ENCODE measurements at places on chromosomes 12 and 14.

- DNase-seq = no peak
These were observed 24.6 kb downstream of the PLXNC1 start for GRCh38 chr12:94172973-94173372.

GRCh38 chr14:63982156-63982555, 129.4 kb downstream of the SYNE2 start:
- no peak for DNase-seq

DNA sequence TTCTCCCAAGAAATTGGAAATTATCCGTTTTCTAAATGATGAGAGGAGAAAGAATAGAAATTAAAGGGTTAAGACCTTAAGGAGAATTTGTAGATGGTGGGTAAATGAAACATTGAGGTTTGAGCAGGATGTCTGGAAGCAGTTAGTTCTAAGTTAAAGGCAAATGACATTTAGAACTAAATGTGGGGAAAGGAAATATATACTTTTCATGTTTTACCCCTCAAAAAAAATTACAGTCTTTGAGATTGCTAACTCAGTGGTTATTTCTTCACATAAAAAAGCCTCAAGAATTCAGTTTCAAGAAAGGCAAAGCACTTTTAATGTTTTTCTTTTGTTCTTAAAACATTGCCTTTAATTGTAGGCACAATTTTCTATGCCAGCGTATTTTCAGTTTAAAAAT, 114.0 kb downstream of the PLEKHA5 start:
- no peak for DNase-seq

GRCh38 chr12:92297932-92298696, 152.5 kb upstream of the BTG1 start:
- no peak for DNase-seq

- DNase-seq = no peak
These were observed 5.5 kb downstream of the ZFP36L1 start for GRCh38 chr14:68787092-68787992.

- no peak for DNase-seq
These were observed 25.0 kb downstream of the MAX start for GRCh38 chr14:65077318-65077717.

GRCh38 chr14:42214981-42215491, 608.4 kb downstream of the LRFN5 start:
- DNase-seq = no peak

- no peak for DNase-seq
These were observed 239.2 kb upstream of the AMIGO2 start for GRCh38 chr12:47318963-47319362.

DNA sequence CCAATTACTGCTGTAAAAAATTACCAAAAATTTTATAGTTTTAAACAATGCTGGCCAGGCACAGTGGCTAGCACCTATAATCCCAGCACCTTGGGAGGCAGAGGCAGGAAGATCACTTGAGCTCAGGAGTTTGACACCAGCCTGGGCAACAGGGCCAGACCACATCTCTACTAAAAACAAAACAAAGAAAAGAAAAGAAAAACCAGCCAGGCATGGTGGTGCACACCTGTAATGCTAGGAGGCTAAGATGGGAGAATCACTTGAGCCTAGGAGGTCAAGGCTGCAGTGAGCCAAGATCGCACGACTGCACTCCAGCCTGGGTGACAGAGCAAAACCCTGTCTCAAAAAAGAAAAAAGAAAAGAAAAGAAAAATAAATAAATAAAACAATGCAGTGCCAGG, 54.0 kb upstream of the ARID2 start:
- no peak for DNase-seq

DNA sequence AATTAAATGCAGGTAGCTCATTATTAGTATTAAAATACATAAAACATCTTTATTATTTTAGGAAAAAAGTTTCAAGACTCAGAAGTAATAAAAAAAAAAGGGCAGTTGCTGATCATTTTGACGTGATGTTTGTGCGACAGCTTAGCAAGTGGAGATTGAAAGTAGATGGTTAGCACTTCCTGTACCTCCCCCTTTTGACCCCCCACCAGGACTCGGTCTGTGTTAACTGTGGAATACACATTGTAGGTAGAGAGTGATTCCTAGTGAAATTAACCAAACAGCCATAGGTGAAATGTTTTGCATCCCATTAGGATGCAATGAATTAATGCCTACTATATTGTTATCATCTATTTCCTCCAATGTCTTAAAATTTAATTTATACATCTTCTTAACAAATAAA, 120.8 kb downstream of the SLC5A8 start:
- no peak for DNase-seq

- DNase-seq = no peak
These were observed 218.5 kb downstream of the RPS29 start for GRCh38 chr14:49367696-49368095.

DNA sequence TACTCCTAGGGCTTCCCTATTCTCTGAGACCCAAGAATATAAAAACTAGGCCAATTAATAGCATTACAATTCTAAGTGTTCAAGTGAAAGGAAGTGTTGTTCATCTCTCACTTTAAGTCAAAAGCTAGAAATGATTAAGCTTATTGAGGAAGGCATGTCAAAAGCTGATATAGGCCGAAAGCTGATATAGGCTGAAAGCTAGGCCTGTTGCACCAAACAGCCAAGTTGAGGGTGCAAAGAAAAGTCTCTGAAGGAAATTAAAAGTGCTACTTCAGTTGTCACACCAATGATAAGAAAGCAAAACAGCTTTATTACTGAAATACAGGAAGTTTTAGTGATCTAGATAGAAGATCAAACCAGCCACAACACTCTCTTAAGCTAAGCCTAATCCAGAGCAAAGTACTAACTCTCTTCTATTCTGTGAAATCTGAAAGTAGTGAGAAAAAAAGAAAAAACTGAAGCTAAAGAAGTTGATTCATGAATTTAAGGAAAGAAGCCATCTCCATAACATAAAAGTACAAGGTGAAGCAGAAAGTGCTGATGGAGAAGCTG, 68.9 kb downstream of the SLC6A15 start:
- no peak for DNase-seq

DNA sequence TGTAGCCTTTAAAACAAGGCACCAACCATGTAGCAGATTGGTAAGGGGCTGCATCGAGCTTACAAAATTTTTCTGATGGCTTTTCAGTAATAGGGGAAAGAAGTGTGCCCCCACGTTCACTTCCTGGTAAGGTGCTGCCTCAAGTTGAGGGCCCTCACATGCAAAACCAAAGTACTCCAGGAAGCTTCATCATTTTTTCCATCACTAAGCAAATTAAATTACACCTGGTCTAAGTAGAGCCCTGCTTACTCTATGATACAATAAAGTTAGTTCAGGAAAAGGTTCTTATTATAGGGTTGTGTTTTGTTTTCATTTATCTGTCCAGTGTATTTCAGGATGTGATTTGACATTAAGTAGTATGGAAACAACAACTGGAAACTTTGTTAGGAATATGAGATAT, 15.0 kb upstream of the AKAP5 start:
- DNase-seq = no peak

- no peak for DNase-seq
These were observed 52.3 kb upstream of the ATP2A2 start for GRCh38 chr12:110228756-110229155.

DNA sequence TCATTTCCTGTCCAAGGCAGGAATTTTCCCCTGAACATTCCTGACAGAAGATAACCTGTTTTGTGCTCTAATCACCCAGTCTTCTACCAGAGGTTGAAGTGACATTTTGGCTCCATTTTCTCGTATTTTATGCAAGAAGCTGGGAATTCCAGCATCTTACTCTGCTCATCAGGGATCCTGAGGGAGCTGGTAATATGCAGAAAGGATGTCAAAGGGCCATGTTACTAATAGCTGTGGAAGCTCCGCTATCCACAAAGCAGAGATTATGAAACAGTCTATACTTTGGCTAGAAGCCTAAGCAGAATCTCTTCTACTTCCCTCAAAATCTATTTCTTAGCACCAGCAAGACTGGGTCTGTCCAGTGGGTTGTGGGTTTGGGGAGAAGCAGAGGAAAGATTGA, 613.0 kb downstream of the DIO2 start:
- no peak for DNase-seq

- DNase-seq = no peak
These were observed 70.5 kb downstream of the LMNTD1 start for GRCh38 chr12:25482625-25483024.

DNA sequence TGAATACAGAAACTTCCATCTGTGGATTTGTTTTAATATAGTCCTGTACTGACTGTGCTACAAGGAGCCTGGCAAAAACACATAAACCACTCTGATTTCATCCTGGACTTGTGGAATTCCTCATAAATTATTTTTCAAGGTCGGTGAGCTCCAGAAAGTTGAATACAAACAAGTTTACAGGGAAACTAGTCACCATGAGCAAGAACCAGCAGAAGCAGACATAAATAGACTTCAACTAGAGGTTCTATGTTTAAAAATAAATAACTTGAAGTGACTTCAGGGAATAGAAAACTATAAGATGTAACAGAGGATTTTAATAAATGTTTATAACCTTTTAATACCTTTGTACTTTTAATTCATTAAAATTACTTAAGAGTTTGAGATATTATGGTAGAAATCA, 63.5 kb downstream of the EFCAB11 start:
- DNase-seq = no peak

- no peak for DNase-seq
These were observed 19.6 kb upstream of the ALX1 start for GRCh38 chr12:85260447-85260846.

- no peak for DNase-seq
These were observed 322.7 kb upstream of the RTL1 start for GRCh38 chr14:101226265-101226602.

- no peak for DNase-seq
These were observed 130.8 kb upstream of the EGLN3 start for GRCh38 chr14:34081576-34082136.

DNA sequence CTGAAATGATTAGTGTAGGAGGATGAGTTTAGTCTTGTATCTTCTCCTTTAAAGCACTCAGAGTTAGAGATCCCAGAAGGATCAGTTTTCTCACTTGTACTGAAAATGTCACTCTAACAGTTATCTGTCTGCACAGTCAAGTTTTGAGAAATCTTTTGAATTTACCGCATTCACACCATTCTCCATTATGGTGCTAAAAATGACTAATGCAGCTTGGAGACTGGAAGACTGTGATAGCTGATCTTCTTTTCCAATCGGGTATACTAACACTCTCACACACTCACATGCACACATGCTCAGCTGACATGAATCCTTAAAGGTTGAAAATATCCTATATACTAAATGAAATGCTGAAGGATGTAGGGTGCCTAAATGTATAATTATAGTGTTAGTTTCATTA, 65.8 kb downstream of the SLC15A5 start:
- no peak for DNase-seq

GRCh38 chr12:132505105-132505851, 15.3 kb downstream of the FBRSL1 start:
- no peak for DNase-seq

GRCh38 chr12:57270966-57271470, 20.0 kb upstream of the STAC3 start:
- no peak for DNase-seq

GRCh38 chr12:25728056-25728595, 175.0 kb upstream of the LMNTD1 start:
- no peak for DNase-seq

- DNase-seq = no peak
These were observed 674.1 kb upstream of the ATXN7L3B start for GRCh38 chr12:73863546-73863945.

GRCh38 chr14:71286126-71286525, 378.9 kb downstream of the PCNX1 start:
- no peak for DNase-seq

GRCh38 chr12:116924558-116925453, 14.1 kb downstream of the FBXW8 start:
- DNase-seq = peak; percentile 10

GRCh38 chr12:98274430-98275130, 240.8 kb upstream of the TMPO start:
- DNase-seq = no peak

DNA sequence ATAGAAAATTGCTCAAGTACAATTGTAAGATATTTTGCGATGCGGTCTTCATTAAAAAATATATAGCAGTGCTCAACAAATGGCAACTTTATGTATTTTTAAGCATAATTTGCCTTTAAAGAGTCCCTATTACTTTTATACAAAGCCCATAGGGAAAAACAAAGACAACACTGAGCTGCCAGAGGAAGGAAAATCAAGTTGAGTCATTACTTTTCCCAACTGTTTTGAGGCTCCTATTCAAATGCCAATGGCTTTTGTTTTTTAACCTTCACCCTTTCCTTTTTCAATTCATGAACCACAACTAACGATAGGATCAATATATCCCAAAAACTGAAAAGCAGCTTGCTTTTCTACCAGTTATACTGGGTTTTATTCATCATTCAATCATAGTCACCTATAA, 157.6 kb upstream of the PLEKHA5 start:
- DNase-seq = no peak

- DNase-seq = no peak
These were observed 13.8 kb downstream of the NFKBIA start for GRCh38 chr14:35390577-35391387.

DNA sequence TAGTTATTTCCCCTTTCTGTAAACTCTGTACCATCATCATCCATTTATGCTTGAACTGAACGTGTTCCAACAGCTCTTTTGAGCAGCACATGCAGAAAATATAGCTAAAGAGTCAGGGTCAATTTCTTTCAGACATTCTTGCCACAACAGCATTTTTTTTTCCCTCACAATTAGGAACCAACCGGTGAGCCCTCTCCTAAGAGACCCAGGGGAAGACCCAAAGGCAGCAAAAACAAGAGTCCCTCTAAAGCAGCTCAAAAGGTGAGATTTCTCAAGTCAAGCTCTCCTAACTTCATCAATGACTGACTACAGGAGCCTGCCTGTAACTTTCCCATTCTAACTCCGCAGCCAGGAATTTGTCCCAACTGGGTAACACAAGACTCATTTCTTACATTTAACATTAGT, 3.5 kb downstream of the HMGA2 start:
- no peak for DNase-seq

GRCh38 chr12:95955549-95956159, 12.5 kb downstream of the AMDHD1 start:
- no peak for DNase-seq

DNA sequence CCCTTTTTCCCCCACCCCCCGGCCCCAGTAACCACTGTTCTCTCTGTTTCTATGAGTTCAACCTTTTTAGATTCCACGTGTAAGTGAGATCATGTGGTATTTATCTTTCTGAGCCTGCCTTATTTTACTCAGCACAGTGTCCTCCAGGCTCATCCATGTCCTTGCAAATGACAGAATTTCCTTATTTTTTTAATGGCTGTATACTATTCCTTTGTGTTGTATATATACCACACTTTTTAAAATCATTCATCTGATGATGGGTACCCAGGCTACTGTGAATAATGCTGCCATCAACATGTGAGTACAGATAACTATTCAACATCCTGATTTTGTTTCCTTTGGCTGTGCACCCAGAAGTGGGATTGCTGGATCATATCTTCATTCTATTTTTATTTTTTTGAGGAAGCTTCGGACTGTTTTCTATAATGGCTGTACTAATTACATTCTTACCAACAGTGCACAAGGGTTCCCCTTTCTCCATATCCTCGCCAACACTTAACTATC, 54.7 kb downstream of the DDX51 start:
- no peak for DNase-seq
